ENCODE measurements at places on chromosomes 11 and 22. TPM values are rescaled to one million over a fixed set of nuclear protein-coding genes. Genes with fewer than 3 reads are reported as not detected.

GRCh38 chr11:37203006-37203405, 605.0 kb upstream of the RAG2 start:
- DNase-seq = no peak

The OR5T1 gene
- not detected for total RNA-seq

DNA sequence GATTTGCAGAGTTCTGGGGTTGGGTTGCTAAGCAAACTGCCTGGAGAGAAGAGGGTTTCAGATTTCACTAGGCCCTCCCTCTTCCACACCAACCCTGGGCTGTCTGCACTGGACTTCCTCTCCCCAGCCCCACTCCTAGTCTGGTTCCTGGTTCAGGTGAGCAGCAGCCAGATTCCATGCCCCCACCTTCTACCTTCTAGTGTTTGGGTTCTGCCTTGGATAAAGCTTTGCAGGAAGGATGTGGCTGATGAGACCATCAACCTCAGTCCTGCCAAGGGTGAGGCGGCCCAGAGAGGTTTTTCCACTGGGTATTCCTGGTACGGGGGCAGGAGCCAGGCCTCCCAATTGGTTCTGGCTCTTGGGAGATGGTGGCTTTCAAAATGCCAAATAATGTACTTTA, 68.3 kb downstream of the BCR start:
- no peak for DNase-seq

The TEX54 gene
- total RNA-seq = not detected

DNA sequence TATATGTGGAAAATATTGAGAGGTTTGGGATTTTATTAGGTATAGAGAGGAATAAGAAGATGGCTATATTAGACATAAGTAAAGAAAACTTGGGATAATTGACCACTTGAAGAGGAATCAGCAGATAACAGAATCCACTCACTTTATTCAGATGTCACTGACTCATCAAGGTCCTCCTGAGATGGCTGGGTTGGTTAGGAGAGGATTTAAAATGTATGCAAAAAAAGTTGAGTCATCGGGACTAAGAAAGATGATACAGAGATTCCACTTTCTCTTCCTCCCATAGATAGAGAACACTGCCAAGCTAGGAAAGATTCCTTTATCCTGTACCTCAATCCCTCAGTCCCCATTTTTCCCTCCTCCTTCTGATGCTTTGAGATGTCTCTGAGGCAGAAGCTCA, at the start of gene OR6A2:
Gene OR6A2 (minus strand): TSS at position 288 of the 400 bp plus-strand sequence. CDS start 3,981 bp downstream, outside the sequence.
- DNase-seq = no peak
